ENCODE measurements at places on chromosomes 16 and 17.

GRCh38 chr17:63792055-63792729 is 18.2 kb downstream of the DDX42 start:
- no peak for DNase-seq

- DNase-seq, result peak; percentile 27
These were observed 28.6 kb downstream of the SLC38A8 start for GRCh38 chr16:84013787-84014569.

- DNase-seq, result no peak
These were observed 24.9 kb downstream of the KIAA0513 start for GRCh38 chr16:85052536-85052935.

DNA sequence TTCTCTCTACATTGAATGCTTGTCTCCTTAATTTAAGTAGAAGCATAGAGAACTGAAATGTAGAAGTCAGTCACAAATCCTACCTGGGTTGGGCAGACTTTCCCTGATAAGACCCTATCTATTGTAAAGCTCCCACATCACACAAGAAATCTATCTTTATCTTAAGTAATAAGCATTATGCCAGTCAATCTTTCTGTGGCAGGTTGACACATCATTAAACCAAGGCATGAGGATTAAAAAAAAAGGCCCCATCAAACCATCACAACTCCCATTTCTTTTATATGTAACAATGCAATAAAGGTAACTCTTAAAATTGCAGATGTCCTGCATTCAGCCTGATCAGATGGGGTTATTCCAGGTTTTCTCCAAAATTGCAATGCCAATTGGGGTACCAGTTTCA is 311.8 kb downstream of the TOX3 start:
- DNase-seq, result no peak

GRCh38 chr17:65191811-65192740 is 54.9 kb downstream of the RGS9 start:
- DNase-seq, result no peak

GRCh38 chr17:31825961-31826691 is 32.9 kb downstream of the COPRS start:
- no peak for DNase-seq

DNA sequence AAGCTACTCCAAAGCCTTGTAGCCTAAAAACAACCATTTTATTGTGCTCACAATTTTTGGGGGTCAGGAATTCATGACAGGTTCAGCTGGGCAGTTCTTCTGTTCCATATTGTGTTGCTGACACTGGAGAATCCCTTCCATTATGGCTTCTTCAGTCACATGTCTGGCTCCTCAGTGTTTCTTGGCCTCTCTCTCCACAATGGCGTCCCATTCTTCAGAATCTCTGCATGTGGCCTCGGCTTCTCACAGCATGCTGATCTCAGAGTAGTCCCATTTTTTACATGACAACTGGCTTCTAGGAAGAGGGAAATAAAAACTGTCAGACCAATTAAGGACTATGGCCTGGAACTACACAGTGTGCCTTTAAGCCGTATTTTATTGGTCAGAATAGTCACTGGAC is 49.7 kb downstream of the NF1 start:
- DNase-seq, result no peak

DNA sequence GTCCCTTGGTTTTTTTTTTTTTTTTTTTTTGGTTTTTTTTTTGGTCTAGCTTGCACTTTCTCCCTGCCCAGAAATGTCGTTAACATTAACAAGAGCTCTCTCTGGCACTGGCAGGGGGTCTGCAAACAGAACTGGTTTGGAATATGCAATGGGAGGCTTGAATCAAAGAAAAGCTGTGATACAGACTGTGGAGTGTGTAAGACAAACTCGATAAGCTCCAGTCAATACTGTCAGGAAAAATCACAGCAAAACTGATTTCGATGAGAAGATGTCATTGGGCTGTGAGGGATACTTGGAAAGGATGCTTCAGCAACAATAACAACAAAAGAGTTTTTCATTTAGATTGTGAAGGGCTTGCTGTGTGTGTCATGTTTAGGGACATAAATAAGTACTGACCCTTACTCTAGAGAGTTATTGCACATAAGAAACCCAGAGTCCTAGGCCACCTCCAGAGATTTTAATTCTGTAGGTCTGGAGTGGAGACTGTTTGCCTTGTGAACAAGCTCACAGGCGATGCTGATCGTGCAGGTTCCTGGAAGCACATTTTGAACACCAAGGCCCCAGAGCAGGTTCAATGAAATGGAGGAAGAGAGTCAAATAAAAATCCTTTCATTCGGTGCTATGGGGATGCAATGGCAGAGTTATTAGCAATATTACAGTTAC is 470.7 kb upstream of the RBFOX1 start:
- DNase-seq, result no peak

Data from effector memory CD4-positive, alpha-beta T cell (primary cell).